Effector memory CD4-positive, alpha-beta T cell (primary cell): ENCODE measurements at places on chromosomes 12 and 14.

DNA sequence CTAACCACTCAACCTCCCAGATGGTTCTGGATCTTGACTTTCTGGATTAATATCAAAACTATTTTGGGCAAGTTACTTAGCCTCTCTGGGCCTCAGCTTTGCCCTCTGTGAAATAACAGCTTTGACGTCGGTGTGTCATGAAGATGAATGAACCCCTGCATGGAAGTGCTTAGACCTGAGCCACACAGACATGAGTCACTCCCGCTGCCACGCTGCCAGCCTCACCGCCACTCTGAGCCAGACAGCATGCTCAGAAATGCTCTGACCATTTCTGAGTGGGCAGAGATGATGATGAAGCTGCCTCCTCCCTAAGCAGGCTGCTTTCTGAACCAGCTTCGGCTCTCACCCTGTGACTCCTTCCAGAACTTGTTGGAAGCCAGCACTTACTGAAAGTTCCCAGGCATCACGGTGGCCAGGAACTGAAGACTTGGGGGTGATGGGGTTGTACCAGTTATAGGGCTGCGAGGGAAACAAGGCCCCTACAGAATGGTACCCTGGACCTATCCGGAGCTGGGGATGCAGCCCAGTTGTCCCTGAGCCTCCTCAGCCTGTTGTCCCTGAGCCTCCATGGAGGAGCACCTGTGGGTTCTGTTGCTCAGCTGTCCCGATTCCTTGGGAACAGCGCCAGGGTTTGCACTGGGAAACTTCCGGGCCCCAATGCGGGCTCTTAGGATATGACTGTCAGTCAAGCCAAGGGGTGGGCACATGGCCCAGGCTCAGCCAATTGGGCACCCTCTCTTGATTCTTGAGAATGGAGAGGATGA is 2.0 kb upstream of the CCDC197 start:
- no peak for DNase-seq
- no peaks in the 10 kb centered on the region for H3K36me3 ChIP-seq
- no peaks in the 10 kb centered on the region for H3K4me1 ChIP-seq
- H3K4me3 ChIP-seq: no peak overlapping the region
- no peaks in the 10 kb centered on the region for H3K27me3 ChIP-seq

- no peaks in the 10 kb centered on the region for H3K27me3 ChIP-seq
- H3K36me3 ChIP-seq: no peaks in the 10 kb centered on the region
- DNase-seq: no peak
- H3K4me3 ChIP-seq: no peak overlapping the region
- H3K4me1 ChIP-seq: no peaks in the 10 kb centered on the region
These were observed 271.1 kb upstream of the G2E3 start for GRCh38 chr14:30287579-30288445.

DNA sequence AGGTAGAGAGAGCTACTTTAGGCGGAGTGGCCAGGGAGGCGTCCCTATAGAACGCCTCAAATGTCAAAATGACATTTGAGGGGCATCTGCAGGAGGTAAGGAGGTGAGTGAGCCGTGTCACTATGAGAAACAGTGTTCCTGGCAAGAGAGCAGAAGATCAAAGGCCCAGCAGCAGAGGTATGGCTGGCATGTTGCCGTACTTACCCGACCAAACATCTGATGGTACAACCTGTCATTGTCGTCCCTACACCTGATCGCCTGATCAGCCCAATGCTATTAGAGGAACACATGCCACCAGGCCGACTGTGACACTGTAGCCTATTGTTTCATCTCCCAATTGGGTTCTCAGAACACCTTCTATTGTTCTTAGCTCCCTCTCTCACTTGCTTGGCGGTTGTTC is 33.9 kb upstream of the POC1B start:
- no peaks in the 10 kb centered on the region for H3K4me1 ChIP-seq
- H3K27me3 ChIP-seq: no peaks in the 10 kb centered on the region
- no peak for DNase-seq
- H3K27ac ChIP-seq: no peak overlapping the region
- H3K4me3 ChIP-seq: no peak overlapping the region

DNA sequence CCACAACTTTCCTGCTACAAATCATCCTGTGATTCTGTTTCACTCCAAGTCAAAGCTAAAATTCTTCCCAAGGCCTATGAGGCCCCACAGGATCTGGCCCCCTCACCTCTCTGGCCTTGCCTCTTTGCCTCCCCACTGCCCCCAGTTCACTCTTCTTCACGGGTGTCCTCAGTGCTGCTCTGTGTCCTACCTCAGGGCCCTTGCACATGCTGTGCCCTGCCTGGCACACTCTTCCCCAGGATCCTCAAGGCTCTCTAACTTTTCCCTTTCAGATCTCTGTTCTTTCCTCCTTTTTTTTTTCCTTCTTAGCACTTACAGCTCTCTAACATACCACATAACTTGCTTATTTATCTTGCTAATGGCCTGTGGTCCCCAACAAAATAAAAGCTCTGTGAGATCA is 29.2 kb downstream of the RASAL1 start:
- no peaks in the 10 kb centered on the region for H3K4me1 ChIP-seq
- no peak overlapping the region for H3K4me3 ChIP-seq
- H3K36me3 ChIP-seq: no peaks in the 10 kb centered on the region
- DNase-seq: no peak
- H3K27ac ChIP-seq: no peak overlapping the region

DNA sequence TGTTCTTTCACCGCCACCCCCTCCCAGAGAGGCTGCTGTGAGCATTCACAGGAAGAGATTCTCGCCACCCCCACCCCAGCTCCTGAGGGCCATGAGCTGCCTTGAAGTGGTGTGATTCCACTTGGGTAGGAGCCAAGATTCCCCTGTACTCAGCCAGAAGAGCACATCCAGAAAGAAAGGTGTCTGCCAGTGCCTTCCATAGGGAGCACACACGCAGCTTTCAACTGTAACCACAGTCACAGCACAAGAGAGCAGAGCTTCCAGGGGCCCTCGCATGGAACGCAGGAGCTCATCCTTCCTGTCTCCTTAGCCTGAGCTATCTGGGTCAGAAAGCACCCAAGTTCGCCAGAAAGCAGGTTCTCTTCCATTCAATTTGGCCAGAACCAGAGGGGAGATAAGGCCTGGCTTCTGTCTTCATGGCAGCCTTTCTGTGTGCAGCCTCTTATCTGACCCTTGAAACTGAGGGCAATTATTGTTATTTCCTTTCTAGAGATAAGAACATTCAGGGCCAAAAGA is 66.6 kb upstream of the SCN8A start:
- DNase-seq: no peak
- H3K27me3 ChIP-seq: no peaks in the 10 kb centered on the region
- H3K4me1 ChIP-seq: no peaks in the 10 kb centered on the region
- H3K4me3 ChIP-seq: no peak overlapping the region
- no peak overlapping the region for H3K27ac ChIP-seq
- H3K36me3 ChIP-seq: no peaks in the 10 kb centered on the region

- H3K4me3 ChIP-seq: peak overlapping the region; percentile 66
- no peak overlapping the region for H3K27ac ChIP-seq
- H3K4me1 ChIP-seq: peaks cover 12% of the 10 kb centered on the region
- DNase-seq: peak; percentile 35
These were observed 18.1 kb downstream of the VSX2 start for GRCh38 chr14:74257078-74257940.

- no peak within 1 kb of the TSS for H3K27ac ChIP-seq
- H3K4me1 ChIP-seq: peaks cover 18% of the 10 kb centered on the region
- no peaks in the 10 kb centered on the region for H3K36me3 ChIP-seq
- H3K4me3 ChIP-seq: peak within 1 kb of the TSS; percentile 6
These were observed at the start of gene HOXC10 for GRCh38 chr12:53984901-53985691. Gene HOXC10, plus strand, starts transcription at chr12:53985146. Its CDS starts 114 bp downstream, at chr12:53985260.

DNA sequence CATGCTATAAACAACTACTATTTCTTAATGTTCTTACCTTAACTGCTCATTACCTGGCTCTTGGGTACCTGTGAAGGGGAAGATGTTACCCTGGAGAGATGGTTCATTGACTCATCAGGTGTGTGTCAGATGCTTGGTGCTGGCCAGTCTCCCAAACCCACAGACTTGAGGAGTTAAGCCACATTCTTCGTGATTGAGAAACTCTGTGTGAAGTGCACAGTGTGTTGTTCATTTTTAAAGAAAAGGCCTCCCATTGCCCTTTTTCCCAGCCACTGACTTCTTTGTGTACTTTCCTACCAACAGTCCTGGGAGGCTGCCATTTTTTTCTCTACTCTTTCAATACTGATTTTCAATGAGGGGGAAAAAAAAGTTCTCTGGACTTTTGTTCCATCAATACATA is 3.2 kb downstream of the MGST1 start:
- H3K36me3 ChIP-seq: no peaks in the 10 kb centered on the region
- DNase-seq: no peak
- no peaks in the 10 kb centered on the region for H3K4me1 ChIP-seq
- no peaks in the 10 kb centered on the region for H3K27me3 ChIP-seq
- H3K4me3 ChIP-seq: no peak overlapping the region
- no peak overlapping the region for H3K27ac ChIP-seq

DNA sequence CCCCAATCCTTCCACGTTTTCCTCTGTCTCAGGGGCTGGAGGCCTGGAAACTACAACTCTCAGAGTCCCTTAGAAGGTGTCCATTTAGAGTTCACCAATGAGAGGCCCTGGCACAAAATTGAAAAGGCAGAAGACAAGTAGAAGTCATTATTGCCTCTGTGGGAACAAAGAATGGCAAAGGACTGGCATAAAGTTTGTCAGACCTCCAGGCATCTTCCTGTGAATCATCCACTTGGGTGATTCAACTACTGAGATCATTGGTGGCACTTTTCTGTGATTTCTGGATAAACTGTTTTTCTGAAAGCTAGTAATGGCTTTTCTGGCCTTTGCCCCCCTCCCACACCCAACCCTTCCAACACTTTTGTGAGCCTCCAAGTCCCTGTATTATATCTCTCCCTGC is 42.6 kb upstream of the C12orf42 start:
- no peaks in the 10 kb centered on the region for H3K36me3 ChIP-seq
- H3K4me3 ChIP-seq: no peak overlapping the region
- no peak overlapping the region for H3K27ac ChIP-seq

GRCh38 chr14:33566082-33566481 is 384.8 kb downstream of the EGLN3 start:
- H3K27me3 ChIP-seq: no peaks in the 10 kb centered on the region
- H3K4me1 ChIP-seq: no peaks in the 10 kb centered on the region
- no peak for DNase-seq
- H3K36me3 ChIP-seq: no peaks in the 10 kb centered on the region
- H3K27ac ChIP-seq: no peak overlapping the region

DNA sequence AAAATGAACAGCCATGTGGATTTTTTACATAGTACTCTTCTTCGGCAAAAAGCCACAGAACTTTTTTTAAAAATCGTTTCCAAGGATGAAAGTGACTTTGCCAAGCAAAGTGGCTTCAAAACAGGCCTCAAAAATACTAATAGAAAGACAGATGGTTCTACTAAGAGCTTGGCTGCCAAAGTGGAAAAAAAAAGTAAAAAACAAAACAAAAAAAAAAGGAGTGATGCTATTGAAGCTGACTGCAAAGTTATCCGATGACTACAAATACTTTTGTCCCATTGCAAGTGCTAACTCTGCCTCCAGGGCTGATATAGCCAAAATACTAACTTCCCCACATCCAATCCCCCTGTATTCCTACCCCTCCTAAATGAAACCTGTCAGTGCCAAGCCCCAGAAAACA is 277.6 kb downstream of the SOX5 start:
- H3K4me3 ChIP-seq: no peak overlapping the region
- no peaks in the 10 kb centered on the region for H3K4me1 ChIP-seq

GRCh38 chr12:57775044-57775443 is 2.6 kb downstream of the EEF1AKMT3 start:
- no peaks in the 10 kb centered on the region for H3K36me3 ChIP-seq
- H3K27ac ChIP-seq: no peak overlapping the region
- no peaks in the 10 kb centered on the region for H3K27me3 ChIP-seq

- H3K4me1 ChIP-seq: no peaks in the 10 kb centered on the region
- no peak overlapping the region for H3K4me3 ChIP-seq
- DNase-seq: no peak
- H3K27me3 ChIP-seq: no peaks in the 10 kb centered on the region
These were observed 42.0 kb upstream of the PRICKLE1 start for GRCh38 chr12:42631513-42631912.

- no peaks in the 10 kb centered on the region for H3K27me3 ChIP-seq
- DNase-seq: no peak
- H3K27ac ChIP-seq: no peak overlapping the region
- H3K4me3 ChIP-seq: no peak overlapping the region
These were observed 554.8 kb downstream of the DIO2 start for GRCh38 chr14:79656496-79656895.

DNA sequence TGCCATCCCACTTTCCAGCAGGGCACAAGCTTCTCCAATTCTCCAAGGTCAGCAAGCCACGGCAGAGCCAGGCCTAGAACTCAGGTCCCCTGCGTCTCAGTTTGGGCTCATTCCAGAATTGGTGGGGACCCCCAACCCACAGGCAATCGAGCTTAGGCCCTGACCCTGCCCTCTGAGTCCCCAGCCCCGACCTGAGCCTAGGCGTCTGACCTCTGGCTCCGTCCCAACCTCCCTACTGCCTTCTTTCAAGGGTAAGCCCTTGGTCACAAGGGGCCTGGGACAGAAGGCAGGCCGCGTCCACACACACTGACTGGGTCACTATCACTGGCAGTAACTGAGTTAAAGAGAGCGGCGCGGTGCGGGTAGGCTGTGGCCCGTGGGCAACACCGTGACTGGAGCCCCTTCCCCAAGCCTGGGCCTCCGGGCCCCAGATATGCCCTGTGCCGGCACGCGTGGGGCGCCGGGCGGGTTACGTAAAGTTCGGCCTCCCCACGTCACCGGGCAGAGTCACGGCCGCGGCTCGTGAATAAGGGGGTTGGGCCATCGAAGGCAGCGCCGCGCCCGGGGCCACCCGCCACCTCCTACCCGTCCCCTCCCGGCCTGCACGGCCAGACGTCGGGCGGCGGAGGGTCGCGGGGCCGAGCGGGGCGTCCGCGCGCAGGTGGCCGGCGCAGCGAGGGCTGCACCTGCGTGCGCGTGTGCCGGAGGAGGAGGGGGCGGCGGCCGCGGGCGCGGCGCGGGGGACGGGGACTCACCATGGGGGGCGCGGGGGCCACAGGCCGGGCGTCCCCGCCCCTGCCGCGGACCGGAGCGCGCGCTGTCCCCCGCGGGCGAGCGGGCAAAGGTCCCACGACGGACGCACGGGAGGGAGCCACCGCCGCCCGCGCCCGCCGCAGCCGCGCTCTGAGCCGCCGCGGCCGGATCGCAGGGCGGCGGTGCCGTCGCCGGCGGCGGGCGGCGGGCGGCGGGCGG is 516 bp downstream of the ANKRD9 start:
- H3K4me1 ChIP-seq: peaks cover 15% of the 10 kb centered on the region
- peak overlapping the region; percentile 82 for H3K4me3 ChIP-seq
- no peaks in the 10 kb centered on the region for H3K27me3 ChIP-seq

DNA sequence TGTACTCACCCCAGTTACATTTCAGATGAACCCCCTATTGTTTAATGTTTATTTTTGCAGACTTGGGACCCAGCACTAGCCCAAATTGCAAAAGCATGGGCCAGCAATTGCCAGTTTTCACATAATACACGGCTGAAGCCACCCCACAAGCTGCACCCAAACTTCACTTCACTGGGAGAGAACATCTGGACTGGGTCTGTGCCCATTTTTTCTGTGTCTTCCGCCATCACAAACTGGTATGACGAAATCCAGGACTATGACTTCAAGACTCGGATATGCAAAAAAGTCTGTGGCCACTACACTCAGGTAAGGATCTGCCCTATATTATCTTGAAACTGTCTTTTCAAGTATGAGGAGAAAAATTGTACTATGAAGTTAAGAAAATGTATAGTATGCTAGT is 1.2 kb downstream of the GLIPR1 start:
- H3K4me1 ChIP-seq: peaks cover 60% of the 10 kb centered on the region
- H3K4me3 ChIP-seq: peak overlapping the region; percentile 58
- DNase-seq: no peak
- no peaks in the 10 kb centered on the region for H3K27me3 ChIP-seq
- H3K36me3 ChIP-seq: no peaks in the 10 kb centered on the region
